ENCODE measurements at places on chromosomes 11 and 22.

DNA sequence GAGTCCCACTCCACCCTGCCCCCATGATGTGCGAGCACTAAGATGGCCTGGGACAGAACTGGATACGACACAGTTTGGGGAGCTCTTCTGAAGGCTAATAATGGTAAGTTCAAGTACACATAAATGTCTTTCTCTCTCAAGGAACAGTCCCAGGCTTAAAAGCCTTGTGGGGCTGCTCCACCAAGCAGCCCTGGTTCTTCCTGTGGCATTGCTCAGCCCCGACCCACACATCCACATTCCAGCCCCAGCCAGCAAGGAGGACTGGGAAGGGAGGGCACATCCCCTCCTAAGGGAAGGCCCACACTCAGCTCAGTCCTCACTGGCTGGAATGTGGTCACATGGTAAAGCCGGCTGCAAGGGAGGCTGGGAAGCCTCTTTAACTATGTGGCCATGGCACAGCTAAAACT is 13.3 kb upstream of the MB start:
- no peak for DNase-seq

- no peak for DNase-seq
Observed at GRCh38 chr11:28447226-28447625, 339.0 kb downstream of the METTL15 start.

DNA sequence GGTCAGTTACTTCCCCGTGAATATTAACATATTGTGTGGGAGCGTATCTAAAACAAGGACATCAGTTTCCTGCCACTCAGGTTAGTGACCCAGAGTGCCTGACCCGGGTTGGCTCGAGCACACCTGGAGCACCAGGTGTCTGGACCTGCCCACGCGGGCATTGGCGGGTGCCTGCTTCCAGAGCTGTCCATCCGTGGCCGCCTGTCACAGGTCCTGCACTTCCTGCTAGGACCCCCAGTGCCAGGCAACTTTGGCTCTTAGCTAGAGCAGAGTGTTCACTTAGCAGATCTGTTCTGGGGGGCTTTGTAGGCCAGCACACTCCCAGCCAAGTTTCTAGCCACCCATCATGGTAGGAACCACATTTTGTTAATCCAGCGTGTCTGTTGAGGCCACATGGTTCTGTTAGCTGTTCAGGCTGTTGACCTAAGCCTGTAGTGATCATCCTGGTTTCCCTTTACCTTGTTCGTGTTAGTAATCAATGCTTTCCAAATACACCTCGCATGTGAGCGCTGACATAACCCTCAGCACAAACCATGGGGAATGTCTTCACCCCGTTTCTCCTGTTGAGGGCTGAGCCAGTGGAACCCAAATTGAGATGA is 29.5 kb downstream of the MOV10L1 start:
- DNase-seq, result no peak

DNA sequence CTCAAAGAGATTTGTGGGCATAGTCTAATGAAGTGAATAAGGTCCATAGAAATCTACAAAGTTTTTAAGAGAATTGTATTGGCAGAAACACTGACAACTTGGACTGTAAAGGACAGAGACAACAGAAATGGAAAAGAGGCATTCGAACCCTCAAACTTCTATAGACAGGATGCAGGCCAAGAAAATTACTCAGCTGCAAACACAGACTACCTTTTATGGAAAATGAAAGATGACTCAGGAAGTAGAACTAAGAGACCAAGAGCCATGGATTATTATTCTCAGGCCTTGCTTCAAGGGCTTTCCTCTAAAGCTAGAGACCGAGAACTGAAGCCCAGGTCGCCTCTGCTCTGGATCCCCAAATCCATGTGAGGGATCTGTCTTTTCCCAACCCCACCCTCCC is 3.8 kb upstream of the PELI3 start:
- no peak for DNase-seq

DNA sequence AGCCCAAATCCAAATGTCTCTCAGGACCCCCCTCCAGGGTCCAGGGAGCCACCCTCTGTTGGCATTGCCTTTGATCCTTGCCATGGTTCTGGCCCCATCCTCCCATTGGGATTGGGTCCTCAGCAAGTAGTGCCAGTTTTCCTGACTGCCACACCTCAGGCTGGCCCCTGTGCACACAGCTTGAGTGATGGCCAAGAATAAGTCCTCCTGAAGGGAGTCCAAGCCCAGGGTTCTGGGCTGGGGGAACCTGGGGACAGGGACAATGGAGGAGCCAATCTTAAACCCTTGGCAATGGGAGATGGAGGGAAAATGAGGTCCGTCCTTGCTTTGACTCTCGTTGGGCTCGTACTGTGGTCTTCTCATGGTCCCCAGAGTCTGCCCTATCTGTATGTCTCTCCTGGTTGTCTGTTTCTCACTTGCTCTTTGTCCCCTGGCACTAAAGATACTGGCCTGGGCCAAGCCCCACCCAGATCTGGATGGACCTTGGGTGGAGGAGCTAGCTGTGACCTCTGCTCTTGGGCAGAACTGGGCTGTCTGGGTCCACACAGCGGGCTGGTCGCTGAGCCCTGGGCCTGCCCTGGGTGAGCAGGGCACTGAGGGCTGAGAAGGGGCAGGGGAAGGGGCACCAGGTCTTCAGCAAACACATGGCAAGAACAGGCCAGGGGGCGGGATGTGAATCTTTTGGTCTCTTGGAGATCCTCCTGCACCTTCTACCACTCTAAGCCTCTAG is 2.9 kb downstream of the SOX10 start:
- DNase-seq, result peak; percentile 95

GRCh38 chr22:22995166-22995565 is 75.2 kb upstream of the GNAZ start:
- DNase-seq, result no peak

DNA sequence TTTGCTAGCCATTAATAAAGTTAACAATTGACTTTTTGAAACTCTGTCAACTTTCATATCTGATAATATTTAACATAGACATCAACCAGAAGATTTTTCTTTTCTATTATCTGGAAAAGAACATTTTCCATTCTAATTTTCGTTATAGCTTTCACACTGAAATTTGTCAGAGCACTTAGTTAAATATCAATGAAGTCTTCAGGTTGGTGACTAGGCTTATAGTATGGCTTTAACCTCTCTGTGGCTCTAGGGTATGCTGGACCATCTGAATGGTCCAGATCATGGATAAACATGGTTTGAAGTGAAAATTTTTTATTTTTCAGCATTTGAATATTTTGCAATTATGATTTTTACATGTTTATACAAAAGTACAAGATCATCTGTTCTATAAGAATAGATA is 548.1 kb downstream of the CNTN5 start:
- no peak for DNase-seq

All from left lobe of liver (tissue), 2 donors.